ENCODE measurements at places on chromosomes 4 and X.

GRCh38 chrX:63930140-63930539 lies 145.1 kb upstream of the ARHGEF9 start:
- DNase-seq: no peak

DNA sequence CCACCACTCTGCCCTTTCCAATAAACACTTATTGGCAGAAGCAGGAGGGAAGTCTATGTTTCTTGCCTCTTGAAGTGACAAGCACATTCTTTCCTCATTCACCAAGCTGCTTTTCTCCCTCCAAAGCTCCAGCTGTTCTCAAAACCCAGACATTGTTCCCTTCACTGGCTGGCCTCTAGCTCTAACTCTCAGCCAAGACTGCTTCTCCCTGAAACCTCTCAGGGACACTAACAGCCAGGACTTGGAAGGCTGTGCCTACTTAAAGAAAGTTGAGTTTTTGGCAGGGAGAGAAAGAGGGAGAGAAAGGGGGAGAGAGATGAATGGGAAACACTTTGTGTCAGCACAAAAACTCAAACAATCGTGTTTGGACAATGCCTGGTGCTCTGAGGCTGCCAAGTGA lies 99.5 kb downstream of the COX18 start:
- DNase-seq: no peak

DNA sequence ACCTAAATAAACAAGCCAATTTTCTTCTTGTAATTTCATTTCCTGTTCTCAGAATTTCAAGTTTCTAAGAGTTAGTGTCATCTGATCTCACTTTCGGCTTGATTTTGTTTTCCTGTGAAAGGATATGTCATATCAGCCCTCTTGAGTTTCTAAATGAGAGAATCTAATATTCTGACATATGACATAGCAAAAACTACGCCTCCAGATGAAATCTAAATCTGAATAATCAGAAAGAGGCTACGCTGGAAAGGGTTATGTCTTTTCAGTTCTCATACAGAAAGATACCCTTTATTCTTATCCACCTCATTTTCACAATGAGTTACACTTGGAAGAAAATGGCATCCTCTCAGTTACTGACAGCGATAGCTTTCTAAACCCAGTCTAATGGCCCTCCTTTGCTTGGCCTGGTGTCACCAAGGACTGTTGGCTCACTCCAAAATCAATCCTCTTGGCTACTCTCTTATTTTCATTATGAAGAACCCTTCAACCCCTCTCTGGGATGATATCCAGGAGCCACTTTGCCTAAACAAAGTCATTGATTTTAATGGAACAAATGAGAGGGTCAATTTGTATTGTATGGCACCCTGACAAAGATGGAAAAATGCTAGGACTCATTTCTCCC lies 65.6 kb downstream of the ASB9 start:
- no peak for DNase-seq

- no peak for DNase-seq
Observed at GRCh38 chr4:4851081-4851480, 8.4 kb upstream of the MSX1 start.

DNA sequence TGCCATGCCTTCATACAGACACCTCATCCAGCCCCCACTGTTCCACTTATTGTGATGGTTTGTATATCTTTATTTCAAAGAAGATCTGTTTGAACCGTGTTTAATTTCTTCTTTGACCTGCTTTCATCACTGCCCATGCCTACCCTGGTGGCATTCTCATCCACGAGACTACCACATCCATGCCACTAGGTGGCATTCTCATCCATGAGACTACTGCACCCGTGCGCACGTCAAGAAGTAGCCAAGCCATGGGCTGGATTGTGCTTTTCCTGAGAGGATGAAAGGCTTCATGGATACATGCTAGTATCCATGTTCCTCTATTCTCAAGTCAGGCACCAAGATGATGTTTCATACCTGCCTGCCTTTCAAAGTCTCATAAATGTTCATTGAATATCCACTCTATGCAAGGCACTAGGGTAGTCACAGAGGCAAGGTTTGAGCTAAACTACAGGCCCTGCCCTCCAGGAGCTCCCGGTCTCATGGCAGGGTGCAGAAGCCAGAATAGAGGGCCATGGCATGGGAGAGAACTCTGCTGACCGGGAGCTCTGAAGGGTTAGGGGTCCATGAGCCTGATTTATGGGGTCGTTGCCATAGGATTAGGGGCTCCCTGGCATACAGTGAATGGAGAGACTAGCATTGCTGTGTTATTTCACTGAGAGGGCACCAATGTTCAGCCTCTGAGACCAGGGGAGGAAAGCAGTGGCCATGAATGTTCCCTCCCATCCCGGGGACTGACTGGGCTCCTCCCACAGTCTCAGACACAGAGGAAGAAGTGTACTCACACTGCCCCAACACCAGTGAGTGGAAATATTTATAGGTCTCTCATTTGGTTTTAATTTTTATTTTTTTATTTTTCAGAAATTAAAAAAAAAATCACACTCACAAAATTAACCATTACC lies 24.8 kb upstream of the EOLA2 start:
- DNase-seq: no peak

DNA sequence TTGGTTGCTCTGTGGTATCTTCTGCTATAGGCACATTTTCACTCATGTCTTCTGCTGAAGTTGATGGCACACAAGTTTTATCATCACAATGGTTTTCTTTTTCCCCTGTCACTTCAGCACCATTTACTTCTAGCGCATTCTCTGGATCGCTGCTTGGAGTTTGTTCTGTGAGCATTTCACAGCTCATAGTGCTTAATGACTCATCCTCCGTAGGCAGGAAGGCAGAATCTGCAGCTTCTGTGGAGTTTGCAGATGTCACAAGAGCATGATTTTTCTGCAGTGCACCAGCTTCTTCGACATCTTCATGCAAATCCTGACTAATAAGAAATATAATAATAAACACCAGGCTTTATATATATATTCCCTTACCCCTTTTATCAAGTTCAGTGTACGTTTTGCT lies 83.6 kb downstream of the CHM start:
- no peak for DNase-seq

- no peak for DNase-seq
Observed at GRCh38 chrX:52426810-52427209, 58.0 kb downstream of the XAGE2 start.

- DNase-seq: no peak
Observed at GRCh38 chr4:181559637-181560036, 683.6 kb upstream of the TENM3 start.

DNA sequence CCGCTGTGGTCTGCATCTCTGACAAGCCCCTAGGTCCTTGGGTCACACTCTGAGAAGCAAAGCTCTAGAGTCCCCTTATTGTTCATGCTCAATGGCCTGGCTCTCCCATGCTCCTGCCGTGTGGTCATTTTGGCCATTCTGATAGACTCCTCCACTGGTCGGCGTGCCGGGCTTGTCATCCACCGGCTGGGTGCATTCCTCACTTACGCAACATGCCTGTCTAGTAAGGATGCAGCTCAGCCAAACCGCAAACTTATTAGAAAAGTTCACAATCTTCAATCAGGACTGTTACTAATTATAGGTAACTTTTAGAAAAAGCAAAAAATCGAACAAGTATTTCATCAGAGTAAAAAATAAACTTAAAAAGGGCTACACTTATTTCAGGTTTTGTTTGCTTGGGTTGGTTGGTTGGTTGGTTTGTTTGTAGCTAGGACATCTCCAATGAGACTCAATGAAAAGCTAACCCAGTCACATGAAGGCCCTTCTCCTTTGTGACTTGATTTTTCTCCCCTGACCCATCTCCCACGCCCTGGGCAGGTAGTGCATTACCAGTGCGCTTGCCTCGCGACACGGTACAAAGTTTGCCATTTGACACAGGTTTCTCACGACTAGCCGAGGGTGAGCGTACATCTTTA lies 41.0 kb downstream of the IRF2 start:
- DNase-seq: no peak

DNA sequence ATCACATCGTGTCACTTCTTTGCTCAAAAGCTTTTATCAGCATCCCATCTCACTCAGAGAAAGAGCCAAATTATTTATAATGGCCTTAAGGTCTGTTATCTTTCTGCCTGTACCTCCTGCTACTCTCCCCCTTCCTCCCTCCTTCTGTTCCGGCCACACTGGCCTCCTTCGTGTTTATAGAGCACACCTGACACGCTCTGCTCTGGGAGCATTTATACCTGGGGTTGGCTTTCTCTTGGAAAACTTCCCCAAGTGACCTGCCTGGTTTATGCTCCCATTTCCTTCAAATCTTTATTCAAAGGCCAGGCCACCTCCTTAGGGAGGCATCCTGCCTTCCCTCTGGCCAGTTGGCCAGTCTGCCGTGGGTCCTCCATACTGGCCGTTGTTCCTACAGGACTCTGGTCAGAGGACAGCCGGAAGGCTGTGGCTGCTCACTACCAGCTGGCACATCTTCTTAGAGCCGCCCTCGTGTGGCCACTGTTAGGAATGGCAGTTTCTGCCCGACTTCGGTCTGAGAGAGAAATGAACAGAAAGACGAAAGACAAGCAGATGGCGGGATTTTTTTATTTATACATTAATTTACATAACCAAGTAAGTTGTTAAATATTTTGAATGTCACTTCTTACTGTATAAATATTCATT lies 80.2 kb upstream of the CBLL2 start:
- peak; percentile 7 for DNase-seq

- no peak for DNase-seq
Observed at GRCh38 chr4:47830265-47831025, 7.4 kb downstream of the CORIN start.

DNA sequence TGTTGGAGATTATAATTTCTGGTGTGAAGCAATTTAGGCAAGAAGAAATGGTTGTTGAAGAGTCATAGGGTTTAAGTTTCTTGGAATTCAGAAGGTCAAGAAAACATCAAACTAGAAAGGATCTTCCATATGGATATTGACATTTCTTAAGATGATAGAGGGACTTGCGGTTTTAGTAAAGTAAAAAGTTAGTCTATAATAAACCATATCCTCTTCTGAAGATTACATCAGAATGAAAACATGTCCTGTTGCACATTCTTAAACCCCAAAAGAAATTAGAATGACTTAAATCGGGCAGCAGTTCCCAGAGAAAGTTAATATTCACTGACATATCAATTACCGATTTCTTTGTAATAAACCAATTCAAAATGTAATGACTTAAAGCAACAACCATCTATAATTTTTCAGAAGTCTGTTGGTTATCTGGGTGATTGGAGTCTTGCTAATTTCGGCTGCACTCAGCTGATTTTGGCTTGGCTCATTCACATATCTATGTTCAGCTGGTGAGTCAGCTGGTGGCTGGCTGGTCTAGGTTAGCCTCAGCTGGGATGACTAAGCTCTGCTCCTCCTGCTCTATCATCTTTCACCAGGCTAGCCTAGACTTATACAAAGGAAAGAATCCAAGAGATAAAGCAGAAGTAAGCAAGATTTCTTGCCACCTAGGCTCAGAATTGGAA lies 24.4 kb upstream of the DYNLT3 start:
- DNase-seq: no peak

- no peak for DNase-seq
Observed at GRCh38 chr4:55186700-55187099, 61.3 kb upstream of the KDR start.

DNA sequence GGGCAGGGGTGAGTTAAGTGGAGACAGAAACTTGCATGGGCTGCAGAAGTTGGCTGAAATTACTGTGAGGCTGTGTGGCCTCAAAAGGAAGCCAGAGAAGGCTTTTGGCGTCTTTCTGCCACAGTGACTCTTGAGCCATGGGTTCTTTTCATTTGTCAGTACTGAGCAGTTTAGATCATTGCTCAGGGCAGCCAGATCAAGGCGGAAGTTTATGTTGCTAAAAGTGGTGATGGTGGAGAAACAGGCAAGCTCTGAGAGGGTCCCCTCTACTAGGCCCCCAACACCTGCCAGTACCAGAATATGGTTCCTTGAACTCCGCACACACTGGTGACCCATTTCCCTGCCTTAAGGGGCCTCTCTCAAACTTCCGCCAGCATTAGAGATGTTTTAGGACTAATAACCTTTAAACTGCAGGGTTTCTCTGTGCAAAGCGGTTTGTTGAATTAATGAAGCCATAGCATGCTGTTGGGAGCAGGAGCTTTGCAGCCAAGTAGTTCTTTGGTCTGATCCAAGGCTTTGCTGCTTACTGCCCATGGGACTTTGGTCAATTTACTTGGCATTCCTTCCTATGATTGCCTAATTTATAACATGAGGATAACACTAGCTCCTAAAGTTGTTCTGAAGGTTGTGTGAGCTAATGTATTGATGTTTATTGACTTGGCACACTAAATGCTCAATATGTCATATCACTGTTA lies 34.5 kb downstream of the RNF175 start:
- DNase-seq: no peak

DNA sequence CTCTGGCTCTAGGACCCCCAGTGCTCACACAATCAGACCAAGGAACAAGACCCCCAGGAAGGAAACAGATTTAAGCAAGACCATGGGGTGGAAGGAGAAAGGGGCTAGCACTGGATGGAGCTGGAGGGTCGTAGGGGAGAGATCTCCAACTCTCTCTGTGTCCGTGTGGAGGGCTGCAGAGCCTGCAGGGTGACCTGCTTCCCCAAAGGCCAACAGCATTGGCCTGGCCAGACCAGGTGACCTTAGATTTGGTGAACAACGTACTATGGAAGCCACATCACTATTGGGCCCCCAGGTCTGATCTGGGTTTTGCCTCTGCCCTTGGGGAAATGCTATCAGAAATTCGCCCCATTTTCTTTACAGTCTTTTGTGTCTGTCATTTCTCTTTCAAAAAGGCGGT lies 26.0 kb downstream of the NLGN3 start:
- no peak for DNase-seq

- DNase-seq: no peak
Observed at GRCh38 chrX:121356139-121356849, 308.9 kb downstream of the GLUD2 start.

DNA sequence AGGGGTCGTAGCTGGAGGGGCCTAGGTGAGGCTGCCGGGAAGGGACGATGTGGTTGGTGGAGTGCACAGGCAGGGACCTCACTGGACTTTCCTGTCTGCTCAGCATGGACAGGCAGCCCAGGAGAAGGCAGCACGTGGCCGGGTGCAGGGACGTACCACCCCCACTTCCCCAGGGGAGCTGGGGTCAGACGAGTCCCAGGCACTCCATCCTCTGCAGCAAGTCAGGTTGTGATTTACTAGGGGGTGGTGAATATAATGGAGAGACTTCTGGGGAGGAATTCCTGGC lies 1.5 kb upstream of the CTBP1 start:
- DNase-seq: no peak

GRCh38 chr4:151743128-151743854 lies 17.5 kb downstream of the GATB start:
- no peak for DNase-seq

- no peak for DNase-seq
Observed at GRCh38 chr4:7061815-7062214, 6.0 kb downstream of the GRPEL1 start.

GRCh38 chr4:152696764-152697261 lies 17.0 kb upstream of the TMEM154 start:
- DNase-seq: no peak

DNA sequence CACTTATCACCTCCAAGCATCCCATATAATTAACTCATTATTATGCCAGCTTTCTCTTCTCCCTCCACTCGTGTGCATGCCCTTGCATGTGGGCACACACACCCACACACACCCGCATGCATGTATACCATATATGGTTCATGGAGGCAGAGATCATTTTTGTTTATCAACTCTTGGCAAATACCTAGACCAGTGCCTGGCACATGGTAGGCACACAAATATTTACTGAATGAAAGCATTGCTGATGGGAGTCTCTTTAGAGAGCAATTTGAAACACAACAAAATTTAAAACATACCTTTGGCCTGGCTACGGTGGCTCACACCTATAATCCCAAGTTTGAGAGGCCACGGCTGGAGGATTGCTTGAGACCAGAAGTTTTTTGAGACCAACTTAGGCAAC lies 51.1 kb upstream of the SLC10A4 start:
- DNase-seq: no peak

- no peak for DNase-seq
Observed at GRCh38 chr4:147560625-147561024, 56.6 kb upstream of the TMEM184C start.

All from stimulated activated CD8-positive, alpha-beta memory T cell treated with anti-CD3 and anti-CD28 coated beads, Interleukin-4, amount 100 ng/mL, for 4 hours (primary cell).